ENCODE measurements at places on chromosomes 2 and 18.

DNA sequence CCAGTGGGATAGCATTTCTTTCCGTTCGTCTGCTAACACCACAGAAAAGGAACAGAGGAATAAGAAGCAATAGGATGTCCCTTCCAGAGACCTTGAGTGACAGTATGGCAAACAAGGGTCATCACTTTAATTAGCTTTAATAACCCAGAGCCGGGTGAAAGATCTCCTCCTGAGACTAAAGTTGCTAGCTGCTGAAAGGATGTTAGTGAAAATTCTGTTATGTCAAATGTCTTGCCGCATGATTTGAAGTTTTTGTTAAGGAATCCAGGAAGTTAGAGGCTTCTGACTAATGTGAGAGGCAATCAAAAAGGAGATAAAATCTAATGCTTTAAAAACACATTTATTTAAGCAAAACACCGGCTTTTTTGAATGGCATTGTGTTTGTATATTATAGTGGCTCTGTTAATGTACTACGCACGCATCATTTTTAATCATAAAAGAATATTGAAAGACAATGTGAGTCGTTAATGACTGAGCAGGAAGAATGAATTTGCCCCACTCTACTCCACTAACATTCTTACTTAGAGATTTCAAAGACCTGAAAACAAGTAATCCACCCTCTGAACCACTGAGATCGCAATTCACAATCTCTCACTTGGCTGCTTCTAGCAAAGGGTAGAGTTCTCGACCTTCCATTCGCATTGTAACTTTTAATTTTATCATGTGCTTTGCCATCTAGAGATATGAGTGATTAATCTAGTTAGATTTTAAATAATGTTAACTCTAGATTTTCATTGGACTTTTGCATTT is 536.6 kb downstream of the LRRTM4 start:
- no peak for DNase-seq

- DNase-seq = no peak
These were observed 31.6 kb downstream of the ZNF532 start for GRCh38 chr18:58896268-58896667.

- DNase-seq = no peak
These were observed 20.9 kb downstream of the CYP27C1 start for GRCh38 chr2:127199223-127199622.

DNA sequence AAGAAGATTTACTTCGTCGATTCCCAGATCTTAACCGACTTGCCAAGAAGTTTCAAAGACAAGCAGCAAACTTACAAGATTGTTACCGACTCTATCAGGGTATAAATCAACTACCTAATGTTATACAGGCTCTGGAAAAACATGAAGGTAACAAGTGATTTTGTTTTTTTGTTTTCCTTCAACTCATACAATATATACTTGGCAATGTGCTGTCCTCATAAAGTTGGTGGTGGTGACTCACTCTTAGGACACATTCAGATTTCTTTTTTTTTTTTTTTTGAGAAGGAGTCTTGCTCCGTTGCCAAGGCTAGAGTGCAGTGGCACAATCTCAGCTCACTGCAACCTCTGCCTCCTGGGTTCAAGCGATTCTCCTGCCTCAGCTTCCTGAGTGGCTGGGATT is 26.8 kb downstream of the MSH2 start:
- no peak for DNase-seq

DNA sequence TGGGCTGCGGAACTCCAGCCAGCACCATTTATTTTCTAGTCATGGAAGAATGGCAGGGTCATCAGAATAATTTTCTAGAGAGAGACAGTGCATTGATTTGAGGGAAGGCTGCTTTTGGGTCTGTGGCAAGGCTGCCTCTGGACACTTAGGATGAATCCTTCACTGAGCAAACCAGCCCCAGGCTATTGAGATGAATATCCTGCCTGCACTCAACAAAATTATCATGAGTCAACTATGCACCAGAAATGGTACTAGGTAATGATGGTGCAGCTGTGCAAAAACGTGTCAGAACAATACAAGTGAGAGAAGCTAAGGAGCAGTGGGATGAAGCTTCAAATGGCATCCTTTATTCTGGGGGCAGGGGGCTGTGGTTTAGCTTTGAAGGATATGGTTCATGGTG is 115.8 kb downstream of the SPHKAP start:
- no peak for DNase-seq

- DNase-seq = no peak
These were observed 209.8 kb downstream of the DCDC2C start for GRCh38 chr2:3913166-3913565.

DNA sequence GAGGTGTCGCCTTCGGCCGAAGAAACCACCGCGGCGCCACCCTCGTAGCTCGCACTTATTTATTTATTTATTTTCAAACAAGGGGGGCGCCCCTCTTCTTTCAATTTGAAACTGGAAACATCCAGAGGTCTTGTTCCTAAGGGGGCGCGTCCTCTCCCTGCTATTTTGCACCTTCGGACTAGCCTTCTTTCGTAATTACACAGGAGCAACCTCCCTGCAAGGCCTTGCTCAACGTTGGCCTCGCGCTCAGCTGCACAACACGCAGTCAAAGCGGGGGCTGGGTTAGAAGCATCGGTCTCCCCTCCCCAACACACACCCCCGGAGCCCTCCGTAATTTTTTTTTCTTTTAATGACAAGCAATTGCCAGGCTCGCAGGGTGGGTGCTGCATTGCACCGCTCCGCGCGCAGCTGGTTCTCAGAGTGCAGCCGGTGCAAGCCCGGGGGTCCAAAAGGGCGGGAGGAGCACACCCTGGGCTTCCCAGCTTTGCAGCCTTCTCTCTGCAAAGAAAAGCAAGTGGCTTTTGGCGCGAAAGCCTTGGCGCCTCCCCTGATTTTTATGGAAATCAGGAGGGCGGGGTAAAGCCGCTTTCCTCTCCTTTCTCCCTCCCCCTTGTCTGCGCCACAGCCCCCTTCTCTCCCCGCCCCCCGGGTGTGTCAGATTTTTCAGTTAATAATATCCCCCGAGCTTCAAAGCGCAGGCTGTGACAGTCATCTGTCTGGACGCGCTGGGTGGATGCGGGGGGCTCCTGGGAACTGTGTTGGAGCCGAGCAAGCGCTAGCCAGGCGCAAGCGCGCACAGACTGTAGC is at the start of gene MYCN:
Gene MYCN, plus strand, starts transcription at position 697 of the 807 bp plus-strand sequence. CDS start 1,515 bp downstream, outside the sequence.
- peak; percentile 27 for DNase-seq

GRCh38 chr2:124053796-124054195 is 28.7 kb downstream of the CNTNAP5 start:
- DNase-seq = no peak

GRCh38 chr2:96642564-96643360 is at the start of gene FER1L5:
Gene FER1L5, plus strand, starts transcription at chr2:96642764. Its CDS starts 73 bp downstream, at chr2:96642837.
- DNase-seq = no peak

- no peak for DNase-seq
These were observed 47.4 kb upstream of the SMAD7 start for GRCh38 chr18:48997985-48998831.

GRCh38 chr2:129293326-129293725 is 686.1 kb upstream of the RAB6C start:
- DNase-seq = no peak

GRCh38 chr2:9052821-9053533 is 49.5 kb upstream of the MBOAT2 start:
- no peak for DNase-seq

DNA sequence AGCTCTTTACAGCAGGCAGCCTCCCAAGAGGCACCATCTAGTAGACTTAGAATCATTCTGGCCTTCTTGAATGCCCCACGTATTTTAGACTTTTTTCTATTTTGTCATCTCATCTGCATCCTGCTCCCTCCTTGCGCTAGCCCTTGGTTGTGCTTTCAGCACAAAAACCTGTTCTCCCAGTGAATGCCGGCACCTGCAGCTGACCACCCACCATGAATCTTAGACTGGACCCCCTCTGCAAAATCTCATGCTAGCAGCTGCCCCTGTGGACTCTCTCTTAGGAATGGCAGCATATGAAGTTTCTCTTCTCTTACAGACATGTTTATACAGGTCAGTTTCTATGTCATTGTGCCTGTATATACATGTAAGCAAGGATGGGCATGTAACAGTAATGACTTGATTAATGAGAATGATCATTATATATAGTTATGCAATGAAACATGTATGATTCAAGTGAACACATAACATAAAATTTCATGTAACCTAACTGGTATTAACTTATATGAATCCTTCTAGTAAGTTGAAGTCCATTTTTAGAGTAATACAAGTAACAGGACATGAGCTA is 159.8 kb downstream of the SUCLG1 start:
- no peak for DNase-seq

- no peak for DNase-seq
These were observed 111.3 kb upstream of the MCFD2 start for GRCh38 chr2:47026748-47027534.

All from activated T-cell treated with anti-CD3 and anti-CD28 coated beads for 4 hours (primary cell).